NB4 (cell line): ENCODE measurements at places on chromosomes 1 and 21.
A peak's percentile ranks its signal among the peaks of the same experiment; 100 is the strongest.

DNA sequence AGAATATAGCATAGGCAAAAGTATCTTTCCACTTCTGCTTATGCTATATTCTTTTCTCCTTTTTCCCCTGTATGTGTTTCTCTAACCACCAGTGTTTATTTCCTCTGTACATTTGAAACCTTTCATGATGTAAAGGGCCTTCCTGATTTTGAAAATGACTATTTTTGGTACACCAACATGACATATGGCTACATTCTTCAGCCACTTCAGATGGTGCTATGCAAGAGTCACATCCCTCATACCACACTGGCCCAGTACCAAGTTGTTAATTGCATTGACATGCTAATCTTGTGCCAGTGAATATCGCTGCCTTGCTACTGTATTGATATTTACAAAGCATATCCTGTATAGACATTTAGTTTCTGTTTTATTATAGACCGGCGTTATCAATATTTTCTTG, 408.7 kb downstream of the NCAM2 start:
- no peak for DNase-seq

DNA sequence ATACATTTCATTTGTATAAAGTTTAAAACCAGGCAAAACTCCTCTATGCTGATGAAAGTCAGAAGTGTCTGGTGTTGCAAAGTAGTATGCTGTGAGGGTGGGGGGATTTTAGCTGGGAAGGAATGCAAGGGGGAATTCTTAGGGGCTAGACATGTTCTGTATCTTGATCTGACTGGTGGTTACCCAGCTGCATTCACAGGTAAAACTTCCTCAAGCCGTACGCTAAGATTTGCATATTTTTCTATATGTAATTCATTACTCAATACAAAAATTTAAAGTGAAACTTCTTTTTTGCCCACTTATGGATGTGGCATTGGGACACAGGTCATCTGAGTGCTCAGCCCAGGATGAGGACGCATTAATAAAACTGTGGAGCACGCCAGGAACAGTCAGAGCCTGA, 323.3 kb downstream of the PAPPA2 start:
- no peak for DNase-seq

- DNase-seq = no peak
These were observed 77.6 kb upstream of the IFFO2 start for GRCh38 chr1:19033926-19034680.

- peak; percentile 97 for DNase-seq
These were observed 35.6 kb upstream of the WASF2 start for GRCh38 chr1:27525296-27526272.

GRCh38 chr1:28197682-28198415, 21.4 kb upstream of the PTAFR start:
- DNase-seq = no peak

GRCh38 chr1:226473325-226473724, 65.4 kb upstream of the PARP1 start:
- DNase-seq = no peak

- no peak for DNase-seq
These were observed 39.0 kb downstream of the GDAP2 start for GRCh38 chr1:117890452-117890851.

GRCh38 chr1:15723631-15724246, 12.3 kb upstream of the SLC25A34 start:
- no peak for DNase-seq

- DNase-seq = no peak
These were observed 102.4 kb upstream of the PKN2 start for GRCh38 chr1:88581703-88582102.

- DNase-seq = peak; percentile 64
These were observed at the start of gene TTLL7 for GRCh38 chr1:83998498-83999315. TTLL7 (minus strand) TSS chr1:83999132; CDS start chr1:83952211, 46,921 bp downstream.

- no peak for DNase-seq
These were observed 18.8 kb downstream of the SLC41A1 start for GRCh38 chr1:205794011-205794730.

- DNase-seq = no peak
These were observed 10.3 kb upstream of the C1orf198 start for GRCh38 chr1:230878591-230878990.

DNA sequence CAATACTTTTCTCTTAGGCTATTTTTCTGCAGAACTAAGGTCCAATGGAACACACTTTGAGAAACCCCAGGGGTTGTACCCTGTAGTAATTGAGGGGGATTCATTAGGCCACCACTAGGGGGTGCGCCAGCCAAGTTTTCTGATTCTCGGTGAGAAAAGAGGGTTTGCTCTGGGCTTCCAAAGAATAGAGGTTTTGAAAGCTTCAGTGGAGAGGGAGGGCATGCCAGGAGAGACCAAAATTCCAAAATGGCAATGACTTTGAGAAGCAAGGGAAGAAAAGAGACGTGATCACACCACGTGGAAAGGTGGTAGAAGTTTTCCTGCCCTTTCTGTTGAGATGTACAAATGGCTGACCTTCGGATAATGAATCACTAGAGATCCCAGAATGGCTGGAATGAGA, 323.3 kb downstream of the RPS6KC1 start:
- peak; percentile 58 for DNase-seq

DNA sequence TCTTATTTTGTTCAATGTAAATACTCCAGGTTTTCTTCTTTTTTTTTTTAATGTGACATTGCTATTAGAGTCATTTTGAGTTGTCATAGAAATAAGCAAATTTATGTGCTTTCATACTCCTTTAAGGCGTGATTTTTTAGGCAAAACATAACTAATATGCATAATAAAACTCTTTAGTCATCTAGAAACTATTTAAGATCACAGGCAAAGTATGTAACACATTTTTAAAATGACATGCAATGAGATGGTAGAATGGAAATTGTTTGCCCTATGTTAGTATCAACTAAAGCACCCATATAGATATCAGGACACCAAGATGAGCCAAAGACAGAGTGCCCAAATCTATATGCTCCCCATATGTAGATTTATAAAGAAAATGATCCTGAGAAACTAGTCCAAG, 41.5 kb upstream of the SGIP1 start:
- no peak for DNase-seq
